ENCODE measurements at places on chromosomes 1 and 21.

- DNase-seq: peak; percentile 6
Measured at GRCh38 chr1:99852648-99853047, 2.5 kb downstream of the AGL start.

DNA sequence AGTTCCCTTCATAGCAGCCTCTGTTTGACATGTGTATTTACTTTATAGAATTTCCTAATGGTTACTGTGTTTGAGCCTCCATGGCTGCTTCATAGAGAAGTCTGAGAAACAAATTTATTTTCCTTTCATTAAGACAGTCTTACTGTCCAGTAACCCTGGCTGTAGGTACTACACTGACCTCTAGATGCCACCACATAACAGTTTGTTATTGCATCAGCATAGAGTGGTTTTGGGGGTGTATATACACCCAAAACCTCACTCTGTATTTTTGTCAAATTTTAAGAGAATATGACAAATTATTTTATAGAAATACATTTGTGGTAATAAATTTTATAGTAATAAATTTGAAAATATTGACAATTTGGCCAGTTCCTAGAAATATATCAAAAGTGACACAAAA, 57.3 kb downstream of the OBSCN start:
- no peak for DNase-seq

DNA sequence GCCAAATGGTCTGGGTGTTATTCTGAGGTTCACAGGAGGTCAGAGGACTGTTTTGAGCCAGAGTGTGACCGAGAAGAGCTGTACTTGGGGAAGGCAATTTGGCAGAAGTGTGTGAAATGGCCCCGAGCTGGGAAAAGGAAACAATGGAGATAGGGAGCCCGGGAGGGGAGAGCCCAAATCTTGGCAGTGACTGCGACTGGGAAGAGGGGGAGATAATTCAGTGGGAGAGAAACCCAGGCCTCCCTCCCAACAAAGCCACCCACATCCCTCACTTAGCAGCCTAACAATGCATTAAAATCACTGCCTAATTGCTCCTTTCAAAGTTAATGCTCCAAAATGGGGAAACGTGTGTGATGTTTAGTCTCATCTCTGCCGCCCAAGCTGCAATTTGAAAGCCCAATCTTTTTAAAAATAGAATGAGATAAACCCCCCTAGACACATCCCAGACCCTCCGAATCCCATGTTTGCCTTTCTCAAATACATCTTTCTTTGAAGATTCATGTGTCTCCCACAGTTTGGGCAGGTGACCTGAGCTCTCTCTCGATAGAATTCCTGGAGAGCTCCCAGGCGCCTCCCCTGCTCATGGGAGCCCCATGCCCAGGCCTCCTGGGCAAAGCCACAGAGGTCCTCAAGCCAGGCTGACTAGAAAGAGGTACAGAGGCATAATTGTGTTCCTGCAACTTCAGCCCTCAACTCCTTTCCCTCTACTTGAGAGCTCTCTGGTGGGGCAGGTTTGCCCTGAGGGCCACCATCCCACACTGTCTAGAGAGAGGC, 17.3 kb downstream of the LRRC52 start:
- no peak for DNase-seq

GRCh38 chr1:115056395-115056798, 26.8 kb downstream of the TSHB start:
- DNase-seq: peak; percentile 88

GRCh38 chr1:93306920-93307319, 38.8 kb upstream of the DR1 start:
- DNase-seq: no peak

GRCh38 chr1:13830170-13830569, 130.2 kb downstream of the PRDM2 start:
- no peak for DNase-seq

Measured in fibroblast of skin of right quadriceps (primary cell).